ENCODE measurements at places on chromosomes 5 and 9. TPM values are rescaled to one million over a fixed set of nuclear protein-coding genes. Genes with fewer than 3 reads are reported as not detected.

DNA sequence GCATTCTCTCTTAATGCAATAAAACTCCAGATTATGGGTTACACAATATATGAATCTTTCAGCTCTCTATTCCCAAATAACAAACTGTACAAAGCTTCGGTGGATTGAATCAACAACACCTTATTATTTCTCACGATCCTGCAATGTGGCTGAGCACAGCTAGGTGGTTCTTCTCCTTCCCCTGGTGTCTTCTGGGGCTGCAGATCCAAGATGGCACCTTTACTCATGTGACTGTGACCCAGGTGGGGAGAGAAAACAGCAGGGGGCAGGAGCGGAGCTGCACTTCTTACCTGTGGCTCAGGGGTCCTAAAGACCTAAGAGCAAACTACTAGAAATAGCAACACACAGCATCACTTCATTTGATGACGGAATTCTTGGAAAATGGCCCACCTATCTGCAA lies 233.1 kb downstream of the IRX1 start:
- DNase-seq, result no peak

DNA sequence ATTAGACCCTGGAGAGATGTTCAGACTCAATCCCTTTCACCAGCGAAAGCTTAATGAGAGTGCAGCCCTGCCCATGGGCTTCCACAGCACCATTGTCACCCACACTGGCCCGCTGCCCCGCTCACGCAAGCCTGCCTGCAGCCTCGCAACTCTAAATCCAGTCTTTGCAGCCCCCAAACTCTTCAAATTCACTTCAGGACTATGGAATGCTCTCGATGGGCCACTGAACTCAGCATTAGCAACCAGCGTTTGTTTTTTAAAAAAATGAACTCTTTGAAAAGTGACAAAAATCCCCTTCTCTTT lies 17.1 kb downstream of the DCANP1 start:
- no peak for DNase-seq

DNA sequence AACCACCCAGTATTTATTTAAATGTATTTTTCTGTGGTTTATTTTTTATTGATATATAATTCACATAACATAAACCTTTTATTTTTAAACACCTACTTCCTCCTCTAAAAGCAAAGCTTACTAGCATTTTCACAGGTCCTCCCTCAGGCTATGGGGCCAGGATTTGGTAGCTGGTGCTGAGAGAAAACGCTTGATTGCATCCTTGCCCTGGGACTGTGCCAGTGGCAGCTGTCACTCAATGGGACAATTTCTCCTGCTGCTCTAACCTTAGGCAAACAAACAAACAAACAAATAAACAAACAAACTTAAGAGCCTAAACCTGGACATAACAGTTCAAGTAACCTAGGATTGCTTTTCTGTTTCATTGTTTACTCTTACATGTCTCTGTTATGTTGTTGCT lies 102.7 kb downstream of the FOCAD start:
- DNase-seq, result no peak

- DNase-seq, result no peak
Measured at GRCh38 chr5:61966997-61967396, 339.0 kb upstream of the KIF2A start.

GRCh38 chr5:142878638-142879037 lies 108.5 kb downstream of the ARHGAP26 start:
- no peak for DNase-seq

DNA sequence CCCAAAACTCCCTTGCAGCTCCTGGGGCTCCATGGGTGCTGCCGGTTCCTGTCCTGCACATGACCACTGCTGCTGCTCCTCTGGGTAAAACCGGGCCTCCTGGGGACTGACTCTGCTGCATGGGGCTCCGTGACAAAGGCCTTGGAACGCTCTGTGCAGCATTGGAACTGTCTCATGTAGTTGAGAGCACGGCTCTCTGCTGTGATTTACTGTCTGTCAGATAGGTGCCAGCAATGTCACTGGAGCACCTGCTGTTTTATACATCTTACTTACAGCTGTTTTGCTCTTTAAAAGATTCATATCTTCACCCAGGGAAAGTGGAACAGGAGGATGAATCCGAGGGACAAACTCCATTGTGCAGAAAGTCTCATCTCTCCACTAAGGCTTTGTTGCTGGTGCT lies 138.1 kb downstream of the YIPF5 start:
- no peak for DNase-seq

- no peak for DNase-seq
Measured at GRCh38 chr5:169571355-169571754, 12.2 kb upstream of the SPDL1 start.

DNA sequence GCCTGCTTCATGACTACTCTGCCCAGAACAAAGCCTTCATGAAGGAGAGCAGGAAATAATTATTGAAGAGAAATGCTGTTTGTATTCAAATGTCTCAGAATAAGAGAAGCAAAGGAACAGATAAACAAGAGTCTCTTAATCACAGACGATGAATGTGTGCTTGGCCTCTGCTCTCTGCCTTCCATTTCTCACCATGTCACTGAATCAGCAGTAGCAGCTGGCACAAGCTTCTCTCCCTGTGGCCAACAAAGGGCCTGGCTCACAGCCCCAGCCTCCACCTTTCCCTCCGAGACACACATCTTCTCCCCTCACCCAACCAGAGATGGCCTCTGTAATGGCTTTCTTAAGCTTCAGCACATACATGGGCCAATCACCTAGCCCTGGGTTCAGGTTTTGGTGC lies 128.1 kb upstream of the SLIT3 start:
- no peak for DNase-seq

DNA sequence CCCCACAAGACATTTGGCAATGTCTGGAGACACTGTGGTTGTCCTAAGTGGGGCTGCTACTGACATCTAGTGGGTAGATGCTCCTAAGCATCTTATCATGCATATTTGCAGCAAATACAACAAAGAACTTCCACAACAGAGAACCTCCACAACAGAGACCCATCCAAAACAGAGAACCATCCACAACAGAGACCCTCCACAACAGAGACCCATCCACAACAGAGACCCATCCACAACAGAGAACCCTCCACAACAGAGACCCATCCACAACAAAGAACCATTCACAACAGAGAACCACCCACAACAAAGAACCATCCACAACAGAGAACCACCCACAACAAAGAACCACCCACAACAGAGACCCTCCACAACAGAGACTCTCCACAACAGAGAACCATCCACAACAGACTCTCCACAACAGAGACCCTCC lies 32.8 kb downstream of the ARPC5L start:
- DNase-seq, result no peak

DNA sequence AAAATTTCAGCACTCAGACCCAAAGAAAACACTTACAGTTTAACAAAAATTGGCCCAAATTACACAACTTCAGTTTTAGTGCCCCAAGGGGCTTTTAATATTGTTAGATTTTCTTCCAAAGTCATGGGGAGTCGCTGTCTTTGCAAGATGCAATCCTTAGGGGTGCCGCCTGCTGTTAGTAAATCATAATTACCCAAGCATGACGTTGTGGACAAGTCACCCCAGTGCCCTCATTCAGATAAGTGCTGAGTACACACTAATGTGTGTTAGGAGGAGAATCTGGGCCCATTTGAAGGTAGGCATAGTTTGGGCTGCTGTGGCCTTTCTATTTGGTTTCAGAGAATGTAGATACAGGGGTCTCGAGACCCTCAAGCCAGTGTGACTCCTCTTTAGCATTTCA lies 138.1 kb downstream of the SV2C start:
- DNase-seq, result no peak

- no peak for DNase-seq
Measured at GRCh38 chr9:26782899-26783298, 109.7 kb downstream of the CAAP1 start.

DNA sequence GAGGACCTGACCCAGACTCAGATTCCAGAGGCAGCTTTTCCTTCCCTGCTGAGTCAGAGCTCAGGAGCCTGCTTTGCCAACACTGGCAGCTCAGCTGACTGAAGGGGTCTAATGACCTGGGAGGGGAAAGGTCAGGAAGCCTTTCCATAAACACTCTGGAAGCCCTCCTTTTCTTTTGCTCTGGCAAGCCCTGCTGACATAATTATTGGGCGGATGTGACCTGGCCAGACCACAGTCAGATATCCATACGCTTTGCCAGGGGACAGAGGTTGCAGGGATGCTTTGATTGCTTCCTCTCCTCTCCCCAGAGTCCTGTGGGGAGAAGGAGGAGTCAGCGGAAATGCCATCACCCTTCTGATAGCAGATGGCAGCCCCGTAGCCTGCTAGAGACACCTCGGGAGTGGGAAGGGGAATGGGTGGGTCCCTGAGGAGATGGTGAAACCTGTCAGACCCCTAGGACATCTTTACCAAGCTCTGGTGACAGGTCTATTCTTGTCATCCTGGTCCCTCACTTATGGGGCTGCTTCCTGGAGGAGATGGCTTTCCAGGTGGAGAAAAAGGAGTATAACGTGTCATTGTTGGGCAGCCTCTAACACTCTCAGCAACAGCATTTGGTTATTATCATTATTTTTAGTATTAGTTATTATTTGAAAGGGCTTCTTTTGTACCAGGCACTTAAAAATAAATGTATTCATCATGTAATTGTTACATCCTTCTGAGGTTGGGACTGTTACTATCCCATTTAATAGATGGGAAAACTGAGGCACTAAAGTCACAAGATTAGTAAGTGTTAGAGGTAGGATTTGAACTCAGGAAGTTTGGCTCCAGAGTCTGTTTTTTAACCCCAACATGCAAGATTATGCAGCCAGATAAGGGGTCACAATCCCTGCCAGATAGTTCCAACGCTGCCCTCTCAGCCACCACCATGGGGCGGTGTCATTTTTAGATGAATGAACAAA lies 11.6 kb downstream of the COL27A1 start:
- no peak for DNase-seq

GRCh38 chr5:19233573-19233972 lies 754.4 kb downstream of the CDH18 start:
- DNase-seq, result no peak

GRCh38 chr9:89252651-89253267 lies 58.2 kb upstream of the CKS2 start:
- no peak for DNase-seq

DNA sequence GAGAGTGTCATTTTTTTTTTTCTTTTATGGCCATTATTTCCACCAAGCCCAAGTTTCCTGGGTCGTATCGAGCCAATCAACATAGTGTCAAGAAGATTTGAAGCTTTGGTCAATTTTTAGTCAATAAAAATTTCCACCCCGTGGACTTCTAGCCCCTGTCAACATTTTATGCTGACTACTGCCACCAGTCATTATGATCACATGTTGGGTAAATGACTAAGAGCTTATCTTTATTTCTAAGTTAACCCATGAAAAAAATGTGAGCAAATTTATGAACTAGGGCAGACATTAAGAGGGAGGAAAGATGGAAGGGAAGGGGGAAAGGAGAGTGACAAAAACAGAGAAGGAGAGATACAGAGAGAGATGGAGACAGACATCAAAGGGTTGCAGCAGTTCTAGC lies 143.5 kb upstream of the ALDH1B1 start:
- no peak for DNase-seq

DNA sequence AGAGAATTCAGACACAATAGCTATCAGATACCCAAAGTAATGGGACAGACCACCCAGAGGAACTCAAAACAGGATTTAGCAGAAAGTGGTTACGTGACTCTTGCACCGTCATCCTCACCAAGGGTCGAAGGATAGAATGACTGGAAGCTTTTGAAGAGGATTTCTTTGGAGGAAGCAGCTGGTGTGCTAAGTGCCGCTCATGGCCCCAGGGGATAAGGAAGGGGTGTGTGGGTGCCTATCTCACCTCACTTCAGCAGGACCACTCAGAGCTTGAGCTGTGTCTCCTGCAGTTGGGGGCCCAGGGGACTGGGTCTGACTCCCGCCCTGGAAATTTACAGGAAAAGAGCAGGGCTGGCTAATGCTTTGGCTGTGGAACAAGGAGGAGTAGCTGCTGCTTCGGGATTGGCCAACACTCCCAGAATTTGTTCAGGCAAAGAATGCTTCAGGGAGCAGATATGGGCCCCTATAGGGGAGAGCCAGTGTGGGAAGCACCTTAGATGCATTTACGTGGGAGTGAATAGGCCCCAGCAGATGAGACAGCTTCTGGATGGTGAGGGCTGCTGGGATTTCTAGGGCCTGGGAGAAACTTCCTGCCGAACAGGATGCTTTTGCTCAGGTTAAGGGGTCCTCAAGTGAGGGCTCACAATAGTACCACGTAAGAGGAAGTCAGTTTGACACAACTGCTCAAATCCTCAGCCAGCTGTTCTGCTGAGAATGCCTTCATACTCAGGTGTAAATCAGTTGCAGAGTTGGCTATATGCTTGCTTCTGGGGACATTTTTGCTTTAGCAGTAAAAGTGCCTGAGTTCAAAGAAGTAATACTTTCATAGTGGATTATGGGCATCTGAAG lies 29.1 kb upstream of the TOMM5 start:
- no peak for DNase-seq

DNA sequence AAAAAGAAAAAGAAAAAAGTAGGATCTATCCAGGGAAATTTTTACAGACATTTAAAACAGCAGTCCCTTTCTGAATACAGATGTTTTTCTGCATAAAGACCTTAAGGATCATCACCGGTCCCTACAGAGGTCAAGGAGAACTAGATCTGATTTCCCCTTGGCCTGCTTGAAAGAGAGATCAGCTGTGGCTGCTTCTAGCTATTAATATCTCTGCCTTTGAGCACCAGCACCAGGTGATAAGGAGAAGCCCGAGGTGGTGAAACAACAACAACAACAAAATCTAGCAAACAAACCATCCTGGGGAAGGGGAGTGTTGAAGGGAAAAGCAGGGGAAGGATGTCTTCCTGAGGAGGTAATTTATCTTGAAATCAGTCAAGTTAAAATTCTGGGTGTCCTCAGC lies 42.1 kb downstream of the ZNF366 start:
- no peak for DNase-seq

DNA sequence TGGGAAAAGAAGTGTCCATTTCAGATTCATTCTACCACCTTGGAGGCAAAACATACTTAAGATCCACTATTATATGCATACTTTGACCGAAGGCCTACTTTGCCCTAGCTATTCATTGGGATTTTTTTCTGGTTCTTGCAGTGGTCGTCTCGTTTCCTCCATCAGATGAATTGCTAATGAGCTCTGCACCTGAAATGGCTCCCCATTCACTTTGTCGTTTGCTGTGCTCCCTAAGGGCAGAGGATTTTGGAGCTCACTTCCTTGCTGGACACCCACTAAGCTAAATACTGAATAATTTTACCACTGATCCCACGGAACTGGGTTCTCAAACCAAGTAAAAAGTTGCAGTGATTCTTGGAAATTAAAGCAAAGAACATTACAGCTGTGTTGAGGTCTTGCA lies 1.9 kb downstream of the KDM3B start:
- no peak for DNase-seq

GRCh38 chr5:1795931-1796330 lies 3.7 kb downstream of the MRPL36 start:
- DNase-seq, result no peak

The WDR31 gene
- 8.1 TPM for total RNA-seq

The WWC1 gene
- total RNA-seq, result 58.4 TPM

The SLC34A3 gene
- 0.49 TPM for total RNA-seq

The PCDHGB1 gene
- 4.6 TPM for total RNA-seq

The CDC14B gene
- total RNA-seq, result 24.7 TPM

The MSH3 gene
- total RNA-seq, result 16.1 TPM

The VDAC1 gene
- total RNA-seq, result 222 TPM

The PRLR gene
- total RNA-seq, result 9.3 TPM

The CHSY3 gene
- total RNA-seq, result 3.1 TPM
